ENCODE measurements at places on chromosomes 12 and 14.

DNA sequence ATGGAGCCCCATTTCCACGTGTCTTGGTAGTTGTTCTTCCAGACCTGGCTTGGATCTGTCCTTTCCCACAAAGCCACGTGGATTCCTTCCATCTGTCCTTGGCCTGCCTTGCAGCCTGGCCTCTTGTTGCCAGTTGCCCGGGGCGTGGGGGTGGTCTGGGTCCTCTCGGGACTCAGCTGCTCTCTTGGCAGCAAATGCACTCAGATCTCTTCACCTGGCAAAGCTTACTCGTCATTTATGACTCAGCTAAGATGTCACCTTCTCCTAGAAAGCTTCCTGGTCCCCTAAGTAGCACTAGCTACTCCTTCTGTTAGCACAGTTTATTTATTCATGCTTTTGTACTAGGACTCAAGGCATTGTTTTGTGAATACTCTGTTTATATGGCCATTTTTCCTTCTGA, 13.6 kb downstream of the PLEKHG3 start:
- no peak for DNase-seq

- peak; percentile 23 for DNase-seq
Measured at GRCh38 chr12:70469221-70469820, 103.2 kb downstream of the KCNMB4 start.

- DNase-seq: no peak
Measured at GRCh38 chr12:57837864-57838562, 8.5 kb downstream of the CTDSP2 start.

DNA sequence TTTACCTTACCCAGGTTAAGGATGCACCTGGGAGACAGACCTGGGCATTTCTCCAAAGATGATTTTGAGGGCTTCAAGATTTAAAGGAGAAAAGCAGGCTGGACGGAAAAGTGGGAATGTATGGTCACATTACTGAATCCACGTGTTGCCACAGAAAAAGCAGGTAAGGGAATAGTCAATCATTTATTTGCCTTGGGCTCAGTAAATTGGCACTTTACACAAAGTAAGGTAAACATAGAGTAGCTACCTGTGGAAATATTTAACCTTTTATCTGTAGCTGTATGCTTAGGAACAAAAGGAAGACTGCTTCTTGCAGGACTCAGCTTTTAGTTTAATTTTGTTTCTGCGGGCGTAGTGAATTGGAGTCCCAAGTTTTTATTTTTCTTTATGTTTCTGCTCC, 153.3 kb downstream of the SLCO1B3 start:
- no peak for DNase-seq

GRCh38 chr14:80522936-80523335, 311.6 kb upstream of the DIO2 start:
- no peak for DNase-seq

GRCh38 chr12:106267535-106267934, 19.7 kb upstream of the CKAP4 start:
- no peak for DNase-seq

DNA sequence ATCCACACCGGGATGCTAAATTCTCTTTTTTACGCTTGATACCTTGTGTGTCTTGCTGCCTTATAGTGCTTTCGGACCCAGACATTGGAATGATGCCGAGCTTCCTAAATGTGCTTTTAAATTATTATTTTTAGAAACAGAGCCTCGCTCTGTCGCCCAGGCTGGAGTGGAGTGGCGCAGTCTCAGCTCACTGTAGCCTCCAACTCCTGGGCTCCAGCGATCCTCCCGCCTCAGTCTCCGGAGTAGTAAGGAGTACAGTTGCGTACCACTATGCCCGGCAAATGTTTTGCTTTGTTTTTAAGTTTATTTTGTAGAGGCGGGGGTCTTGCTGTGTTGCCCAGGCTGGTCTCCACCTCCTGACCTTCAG, 489 bp upstream of the EML5 start:
- DNase-seq: no peak

GRCh38 chr12:40144023-40144422, 38.1 kb upstream of the SLC2A13 start:
- DNase-seq: no peak

- DNase-seq: no peak
Measured at GRCh38 chr12:85405262-85405661, 125.2 kb downstream of the ALX1 start.

DNA sequence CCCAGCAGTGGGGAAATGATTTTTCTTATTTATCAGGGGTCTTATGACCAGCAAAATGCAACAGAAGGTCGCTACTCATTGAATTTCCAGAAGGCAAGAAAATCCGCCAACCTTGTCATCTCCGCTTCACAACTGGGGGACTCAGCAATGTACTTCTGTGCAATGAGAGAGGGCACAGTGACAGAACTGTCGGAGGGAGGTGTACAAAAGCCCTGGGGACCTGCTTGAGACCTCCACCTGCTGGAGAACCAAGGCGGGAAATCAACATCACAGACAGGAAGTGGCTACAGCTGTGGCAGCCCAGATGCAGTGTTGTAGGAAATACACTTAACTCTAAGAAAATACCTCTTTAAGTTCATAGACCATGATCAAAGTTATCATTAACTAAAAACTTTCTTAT, 250.9 kb upstream of the OR4E1 start:
- peak; percentile 57 for DNase-seq

- DNase-seq: peak; percentile 9
Measured at GRCh38 chr14:96987086-96987474, 189.9 kb downstream of the VRK1 start.

DNA sequence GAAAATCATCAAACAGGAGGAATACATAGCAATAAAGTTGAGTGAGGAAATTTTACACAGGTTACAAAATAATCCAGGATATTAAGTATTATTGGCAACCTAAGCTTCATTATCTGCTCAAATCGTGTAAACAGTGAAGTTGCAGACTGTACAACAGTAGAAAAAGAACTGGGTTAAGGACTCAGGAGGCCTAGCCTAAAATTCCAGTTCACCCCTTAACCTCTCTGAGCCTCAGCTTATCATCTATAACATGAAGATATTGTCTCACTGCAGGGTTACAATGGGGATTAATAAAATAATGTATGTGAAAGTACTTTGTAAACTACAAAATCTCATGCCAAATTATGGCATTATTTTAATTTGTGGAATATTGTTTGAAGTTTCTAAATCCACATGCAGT, 26.0 kb downstream of the DDHD1 start:
- DNase-seq: no peak

GRCh38 chr12:11815397-11815796, 165.9 kb downstream of the ETV6 start:
- no peak for DNase-seq

DNA sequence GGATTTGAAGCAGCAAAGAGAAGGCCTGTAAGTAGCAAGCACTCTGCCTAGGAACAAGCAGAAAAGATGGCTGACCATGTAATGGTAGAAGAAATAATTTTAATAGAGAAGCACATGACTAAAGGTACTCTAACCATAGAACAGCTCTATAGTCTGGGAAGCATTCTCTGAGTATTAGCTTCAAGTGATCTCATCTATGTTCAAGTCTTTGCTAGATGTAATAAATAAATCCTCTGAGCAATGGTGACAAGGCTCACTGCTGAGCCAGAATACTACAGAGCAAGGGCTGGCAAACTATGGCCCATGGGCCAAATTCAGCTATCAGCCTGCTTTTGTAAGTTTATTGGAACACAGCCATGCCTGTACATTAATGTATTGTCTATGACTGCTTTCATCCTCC, 84.8 kb downstream of the PEBP1 start:
- no peak for DNase-seq

DNA sequence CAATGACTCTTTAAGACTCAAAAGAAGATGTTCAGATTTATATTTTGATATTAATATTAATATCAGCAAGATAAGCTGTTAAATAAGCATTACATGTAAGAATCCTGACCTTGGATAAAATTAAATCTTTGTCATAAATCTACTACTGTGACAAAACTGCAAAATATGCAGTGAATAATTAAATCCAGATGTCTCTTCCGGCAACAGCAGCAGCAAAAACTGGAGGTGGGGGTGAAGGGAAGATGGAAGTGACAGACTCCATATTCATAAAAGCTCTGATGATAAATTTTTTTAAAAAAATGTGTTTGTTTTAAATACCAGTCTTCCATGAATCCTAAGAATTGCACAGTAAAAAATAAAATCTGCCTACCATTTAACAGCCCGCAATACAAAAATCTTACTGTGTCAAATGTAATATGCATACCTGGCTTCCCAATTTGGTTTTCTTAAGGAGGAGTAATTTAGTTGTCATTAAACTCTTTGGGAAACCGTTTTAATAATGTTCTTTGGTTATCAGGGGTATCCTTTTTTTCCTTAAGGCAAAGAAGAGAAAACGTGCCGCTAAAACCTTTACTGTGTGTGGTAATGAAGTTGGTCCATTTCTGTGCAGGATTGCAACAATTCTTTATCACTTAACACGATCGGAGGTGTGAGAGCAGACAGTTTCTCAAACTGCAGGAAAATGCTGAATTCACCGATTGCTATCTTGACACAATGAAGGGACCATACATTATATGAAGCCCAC, 478.2 kb downstream of the DIO2 start:
- DNase-seq: no peak

DNA sequence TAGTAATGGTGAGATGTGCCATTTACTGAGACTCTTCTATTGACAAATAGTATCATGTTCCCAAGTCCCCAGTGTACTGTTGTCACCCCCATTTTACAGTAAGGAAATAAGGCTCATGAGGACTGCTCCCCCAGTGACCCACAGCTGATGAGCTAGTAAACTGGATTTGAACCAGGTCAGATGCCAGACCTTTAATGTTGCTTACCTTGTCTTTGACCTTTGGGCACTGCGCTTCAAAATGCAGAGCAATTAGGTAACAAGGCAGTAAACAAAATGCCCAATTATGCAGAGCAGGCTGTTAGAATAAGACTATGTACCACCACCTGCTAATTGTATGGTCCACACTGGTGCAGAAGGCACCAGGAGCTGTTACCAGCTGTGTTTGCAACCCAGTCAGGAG, 38.5 kb upstream of the RIN3 start:
- DNase-seq: no peak

DNA sequence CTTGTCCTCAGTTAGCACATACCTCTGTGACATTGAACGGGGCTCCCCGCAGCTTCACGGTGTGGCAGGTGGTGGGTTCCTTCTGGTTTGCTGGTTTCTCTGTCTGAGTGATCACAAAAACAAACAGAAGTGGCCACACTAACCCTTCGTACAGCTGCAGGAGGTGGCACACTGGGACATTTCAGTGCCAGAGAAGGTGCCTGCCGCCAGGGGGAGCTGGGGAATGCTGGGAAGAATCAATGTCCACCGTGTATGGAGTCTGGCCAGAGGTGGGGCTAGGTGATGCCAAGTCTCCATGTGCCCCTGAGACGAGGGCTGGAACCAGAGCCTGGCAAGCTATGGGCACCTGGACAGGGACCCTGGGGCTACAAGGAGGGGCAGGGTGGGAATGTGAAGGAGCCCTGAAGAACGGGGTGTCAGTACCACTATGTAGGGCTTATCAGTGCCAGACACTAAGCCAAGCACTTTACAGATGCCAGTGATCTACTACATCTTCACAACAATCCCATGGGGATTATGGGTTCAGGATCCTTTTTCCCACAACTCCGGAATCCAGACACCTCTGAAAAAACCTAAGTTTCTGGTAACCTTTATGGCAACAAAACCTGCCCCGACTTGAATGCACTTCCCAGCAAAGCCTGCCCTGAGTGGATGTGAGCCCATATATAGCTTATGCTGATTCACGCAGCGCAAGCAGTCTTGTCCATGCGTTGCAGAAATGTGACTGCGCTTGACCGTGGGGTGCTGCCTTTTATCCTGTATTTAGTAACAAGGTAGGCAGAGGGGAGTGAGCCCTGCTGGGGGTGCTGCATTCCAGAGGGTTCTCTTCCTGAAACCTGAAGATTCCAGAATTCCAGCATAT, 10.8 kb downstream of the RBM19 start:
- no peak for DNase-seq

DNA sequence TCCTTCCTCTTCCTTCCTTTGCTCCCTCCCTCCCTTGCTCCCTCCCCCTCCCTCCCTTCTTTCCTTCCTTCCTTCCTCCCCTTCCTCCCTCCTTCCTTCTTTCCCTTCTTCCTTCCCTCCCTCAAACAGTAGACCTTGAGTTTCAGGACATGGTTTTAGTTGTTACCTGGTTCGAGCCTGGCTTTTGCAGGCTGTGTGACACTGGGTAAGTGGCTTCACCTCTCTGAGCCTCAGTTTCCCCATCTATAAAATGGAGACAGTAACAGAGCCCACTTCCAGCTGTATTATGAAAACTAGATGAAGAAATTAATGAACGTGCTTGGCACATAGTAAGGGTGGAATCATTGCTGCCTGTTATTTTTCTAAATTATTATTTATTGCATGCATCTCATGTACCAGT, 171.0 kb upstream of the LHX5 start:
- DNase-seq: no peak

DNA sequence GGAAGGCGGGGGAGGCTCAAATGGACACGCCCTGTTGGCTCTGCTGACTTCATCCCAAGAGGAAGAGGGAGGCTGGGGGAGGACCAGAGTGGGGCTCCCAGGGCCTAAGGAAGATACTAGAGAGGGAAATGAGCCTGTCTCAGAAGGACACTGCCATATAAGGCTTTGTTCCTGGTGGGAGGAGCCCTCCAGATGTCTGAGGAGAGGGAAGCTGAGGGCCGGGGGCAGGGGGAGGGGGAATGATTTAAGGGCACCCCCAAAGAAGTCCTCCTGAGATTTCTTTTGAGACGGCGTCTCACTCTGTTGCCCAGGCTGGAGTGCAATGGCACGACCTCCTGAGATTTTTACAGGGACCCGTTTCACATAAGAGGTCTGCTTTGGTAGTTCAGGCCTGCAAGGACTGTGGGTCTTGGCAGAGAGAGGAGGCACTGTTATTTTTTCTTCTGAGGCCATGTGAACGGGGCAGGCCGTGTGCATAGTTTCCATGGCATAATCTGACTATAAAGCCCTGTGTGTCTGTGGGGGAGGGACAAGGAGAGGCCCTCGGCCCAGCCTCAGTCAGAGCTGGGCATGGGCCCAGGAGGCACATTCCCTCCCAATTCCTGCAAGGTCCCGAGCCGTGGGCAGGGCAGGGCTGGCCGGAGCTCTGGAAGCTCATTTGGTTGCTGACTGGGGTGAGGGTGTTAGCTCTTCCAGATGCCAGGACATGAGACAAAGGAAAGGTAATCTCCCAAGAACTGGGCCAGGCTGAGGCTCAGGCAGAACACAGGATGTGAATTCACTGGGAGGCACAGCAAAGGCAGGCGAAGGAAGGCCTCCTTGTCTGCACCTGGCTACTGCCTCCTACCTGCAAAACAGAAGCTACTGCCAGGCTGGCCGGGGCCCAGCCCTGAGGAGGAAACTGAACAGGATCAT, 22.2 kb upstream of the PLEKHG3 start:
- no peak for DNase-seq

DNA sequence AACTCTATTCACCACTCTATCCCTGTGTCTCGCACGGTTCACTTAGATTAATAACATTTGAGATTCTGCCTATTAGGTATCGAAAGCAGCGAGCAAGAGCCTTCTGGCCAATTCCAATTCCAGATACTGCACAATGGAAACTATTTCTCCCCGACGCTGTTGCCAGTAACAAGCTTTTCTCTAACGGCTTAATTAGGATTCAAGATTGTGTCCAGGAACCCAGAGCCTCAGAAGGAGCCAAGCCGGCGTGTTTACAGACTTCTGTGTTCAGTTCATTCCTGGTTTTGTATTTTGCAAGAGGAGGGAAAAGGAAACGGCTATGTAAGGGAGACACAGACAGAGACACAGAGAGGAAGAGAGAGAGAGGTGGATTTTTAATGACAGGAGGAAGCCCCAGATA, 185.6 kb downstream of the DICER1 start:
- DNase-seq: no peak

GRCh38 chr12:98344046-98344930, 171.1 kb upstream of the TMPO start:
- DNase-seq: no peak

GRCh38 chr12:5524116-5524768, 92.3 kb downstream of the NTF3 start:
- no peak for DNase-seq

GRCh38 chr12:22046968-22047390, 961 bp downstream of the CMAS start:
- DNase-seq: no peak
